ENCODE measurements at places on chromosomes 13 and 19. TPM values are rescaled to one million over a fixed set of nuclear protein-coding genes. Genes with fewer than 3 reads are reported as not detected.
A peak's percentile ranks its signal among the peaks of the same experiment; 100 is the strongest.

DNA sequence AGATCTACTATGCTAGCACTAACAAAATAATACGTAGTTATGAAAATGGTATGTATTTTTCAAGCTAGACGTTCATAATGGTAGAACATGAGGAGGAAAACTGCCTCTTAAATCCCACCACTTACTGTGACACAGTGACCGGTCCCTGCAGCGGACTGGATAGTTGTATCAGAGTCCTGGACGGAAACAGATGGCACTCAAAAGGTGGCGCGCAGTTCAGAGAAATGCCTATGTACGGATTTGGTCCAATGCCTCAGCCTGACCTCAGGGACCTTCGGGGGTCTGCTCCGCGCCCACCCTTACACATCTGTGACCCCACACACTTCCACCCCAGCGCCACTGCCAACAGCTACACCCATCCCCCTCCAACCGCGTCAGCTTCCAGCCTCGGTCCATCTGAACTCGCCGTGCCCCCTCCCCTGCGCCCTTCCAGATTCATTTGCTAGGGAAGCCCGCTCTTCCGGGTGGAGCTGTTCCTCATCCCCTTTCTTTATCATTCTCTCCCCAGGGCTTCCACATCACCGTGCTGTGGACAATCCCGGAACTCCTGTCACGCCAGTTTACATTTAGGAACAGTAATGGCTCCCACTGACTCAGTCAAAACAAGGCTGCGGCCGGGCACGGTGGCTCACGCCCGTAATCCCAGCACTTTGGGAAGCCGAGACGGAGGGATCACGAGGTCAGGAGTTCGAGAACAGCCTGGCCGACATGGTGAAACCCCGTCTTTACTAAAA lies 792 bp upstream of the LENG8 start:
- no peak for DNase-seq

DNA sequence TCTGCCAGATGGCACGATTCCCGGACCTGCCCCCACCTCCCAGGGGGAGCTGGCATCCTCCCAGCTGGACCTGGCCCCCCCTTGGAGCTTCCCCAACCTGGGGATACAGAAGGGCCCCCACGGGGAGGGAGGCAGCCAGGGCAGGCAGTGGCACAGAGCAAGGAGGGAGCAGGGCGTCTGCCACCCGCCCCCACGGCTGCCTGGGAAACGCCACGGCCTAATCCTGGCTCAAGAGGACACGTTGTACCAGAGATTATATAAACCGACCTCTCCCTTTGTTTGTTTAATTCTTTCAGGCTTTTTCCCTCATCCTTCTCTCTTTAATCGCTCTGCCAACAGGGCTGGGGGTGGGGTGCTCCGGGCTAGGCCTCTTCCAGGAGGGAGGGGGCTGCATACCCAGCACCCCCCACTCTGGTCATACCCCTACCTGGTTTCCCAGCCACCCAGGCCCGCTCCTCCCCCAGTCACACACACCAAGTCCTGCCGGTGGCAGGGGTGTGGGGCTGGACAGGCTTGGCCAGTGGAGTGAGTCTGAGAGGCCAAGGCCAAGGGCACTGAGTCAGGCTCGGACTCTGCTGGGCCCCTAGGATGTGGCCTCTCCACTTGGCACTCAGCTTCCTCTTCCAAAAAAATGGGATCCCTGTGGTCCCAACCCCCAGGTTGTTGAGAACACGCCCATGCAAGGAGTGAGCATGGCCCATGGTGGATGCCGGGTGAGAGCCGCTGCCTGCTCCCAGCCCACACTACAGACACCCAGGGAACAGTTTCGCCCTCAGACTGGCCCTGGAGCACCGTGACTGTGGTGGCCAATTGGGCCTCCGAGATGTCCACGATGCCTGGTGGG lies 29.5 kb upstream of the NFIC start:
- DNase-seq, result no peak

GRCh38 chr19:8224394-8225145 lies 15.4 kb downstream of the CERS4 start:
- DNase-seq, result no peak

GRCh38 chr19:2409352-2409912 lies 18.0 kb downstream of the TIMM13 start:
- no peak for DNase-seq

The KIR2DL3 gene
- not detected for total RNA-seq

GRCh38 chr13:40094056-40094455 lies 438.6 kb downstream of the COG6 start:
- no peak for DNase-seq

DNA sequence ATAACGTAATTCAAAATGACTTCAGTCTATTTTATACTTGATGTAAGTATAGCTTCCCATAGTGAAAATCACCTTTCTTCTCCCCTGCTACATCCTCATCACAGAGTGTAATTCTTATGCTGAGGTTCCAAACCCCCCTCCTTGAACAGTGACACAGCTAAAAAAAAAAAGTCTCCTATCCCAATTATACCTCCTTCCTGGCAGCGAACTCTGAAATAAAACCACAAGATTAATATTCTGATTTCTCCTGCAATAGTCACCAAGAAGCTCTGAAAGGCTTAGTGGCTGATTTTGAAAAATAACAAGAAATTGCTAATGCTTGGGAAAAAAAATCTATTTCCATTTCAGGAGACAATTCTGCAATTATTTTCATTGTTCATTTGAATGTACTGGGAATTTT lies 36.3 kb downstream of the EFNB2 start:
- DNase-seq, result no peak

The NCR1 gene
- 22.1 TPM for total RNA-seq

The GAPDHS gene
- total RNA-seq, result not detected

The ADGRE1 gene
- 31.7 TPM for total RNA-seq

The CYP2A13 gene
- total RNA-seq, result not detected

- no peak for DNase-seq
These were observed 18.4 kb upstream of the IL17D start for GRCh38 chr13:20685092-20685491.

The LCP1 gene
- total RNA-seq, result 355 TPM

GRCh38 chr19:43562698-43563241 lies 12.6 kb downstream of the XRCC1 start:
- DNase-seq, result peak; percentile 71

The CASP14 gene
- total RNA-seq, result not detected

DNA sequence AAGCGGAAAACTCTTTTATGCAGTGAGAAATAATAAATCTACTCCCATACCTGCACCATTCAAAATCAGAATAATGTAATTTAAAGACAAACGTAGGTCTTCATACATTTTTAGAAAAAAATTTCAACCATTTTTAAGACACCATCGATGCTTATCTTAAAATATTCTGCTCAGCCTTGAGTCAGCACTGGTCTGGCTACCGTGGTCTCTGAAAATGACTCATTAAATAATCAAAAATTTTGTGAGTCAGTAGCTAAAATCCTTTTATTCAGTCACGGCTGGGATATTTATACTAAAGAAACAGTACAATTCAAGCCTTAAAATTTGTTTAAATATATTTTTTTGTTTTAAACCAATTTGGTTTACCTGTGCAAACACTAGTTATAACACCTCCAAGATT lies 2862.8 kb upstream of the PCDH20 start:
- DNase-seq, result no peak

The NKPD1 gene
- total RNA-seq, result 0.20 TPM

The SYCN gene
- total RNA-seq, result not detected

The KIR2DL4 gene
- not detected for total RNA-seq

The KCNN1 gene
- not detected for total RNA-seq

- no peak for DNase-seq
These were observed 381.0 kb upstream of the NBEA start for GRCh38 chr13:34561033-34561432.

The ZNF285 gene
- total RNA-seq, result 4.2 TPM
